Left lung (tissue), 14 donors: ENCODE measurements at places on chromosomes 16 and 17. TPM values are rescaled to one million over a fixed set of nuclear protein-coding genes. Genes with fewer than 3 reads are reported as not detected.

GRCh38 chr16:3145660-3146059 is 10.8 kb downstream of the ZNF213 start:
- DNase-seq, result peak; percentile 69

DNA sequence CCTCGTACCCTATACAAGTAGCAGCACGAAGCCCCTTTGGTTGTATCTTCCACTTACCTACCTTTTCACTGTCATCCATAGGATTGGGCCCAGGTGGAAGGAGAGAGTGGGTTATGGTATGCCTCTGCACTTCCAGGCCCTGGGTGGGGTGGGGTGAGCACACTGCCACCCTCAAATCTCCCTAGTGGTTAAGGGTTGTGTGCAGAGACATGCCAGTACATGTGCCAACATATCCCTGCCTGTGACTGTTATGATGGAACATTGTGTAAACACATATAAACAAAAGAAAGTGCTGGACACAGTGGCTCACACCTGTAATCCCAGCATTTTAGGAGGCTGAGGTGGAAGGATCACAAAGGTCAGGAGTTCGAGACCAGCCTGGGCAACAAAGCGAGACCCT is 11.1 kb downstream of the HROB start:
- DNase-seq, result no peak

DNA sequence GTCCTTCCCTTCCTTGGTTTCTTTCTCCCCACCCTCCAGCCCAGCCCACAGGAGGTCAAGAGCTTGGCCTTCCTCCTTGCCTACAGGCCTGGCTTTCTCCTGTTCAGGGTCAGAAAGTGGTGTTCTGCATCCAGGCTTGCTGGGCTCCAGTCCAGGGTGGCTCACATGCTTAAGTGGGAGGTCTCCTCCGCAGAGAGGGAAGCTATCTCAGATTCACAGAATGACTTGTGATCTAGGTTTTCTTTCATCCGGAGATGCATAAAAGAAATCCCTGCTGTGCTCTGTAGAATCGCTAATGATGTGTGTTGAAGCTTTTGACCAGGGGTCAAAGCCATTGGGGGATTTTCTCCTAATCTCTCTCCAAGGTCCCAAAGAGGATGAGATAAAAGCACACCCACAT is 382.3 kb upstream of the EEF2KMT start:
- no peak for DNase-seq

HOXB6 gene
- total RNA-seq, result 5.1 TPM

DNA sequence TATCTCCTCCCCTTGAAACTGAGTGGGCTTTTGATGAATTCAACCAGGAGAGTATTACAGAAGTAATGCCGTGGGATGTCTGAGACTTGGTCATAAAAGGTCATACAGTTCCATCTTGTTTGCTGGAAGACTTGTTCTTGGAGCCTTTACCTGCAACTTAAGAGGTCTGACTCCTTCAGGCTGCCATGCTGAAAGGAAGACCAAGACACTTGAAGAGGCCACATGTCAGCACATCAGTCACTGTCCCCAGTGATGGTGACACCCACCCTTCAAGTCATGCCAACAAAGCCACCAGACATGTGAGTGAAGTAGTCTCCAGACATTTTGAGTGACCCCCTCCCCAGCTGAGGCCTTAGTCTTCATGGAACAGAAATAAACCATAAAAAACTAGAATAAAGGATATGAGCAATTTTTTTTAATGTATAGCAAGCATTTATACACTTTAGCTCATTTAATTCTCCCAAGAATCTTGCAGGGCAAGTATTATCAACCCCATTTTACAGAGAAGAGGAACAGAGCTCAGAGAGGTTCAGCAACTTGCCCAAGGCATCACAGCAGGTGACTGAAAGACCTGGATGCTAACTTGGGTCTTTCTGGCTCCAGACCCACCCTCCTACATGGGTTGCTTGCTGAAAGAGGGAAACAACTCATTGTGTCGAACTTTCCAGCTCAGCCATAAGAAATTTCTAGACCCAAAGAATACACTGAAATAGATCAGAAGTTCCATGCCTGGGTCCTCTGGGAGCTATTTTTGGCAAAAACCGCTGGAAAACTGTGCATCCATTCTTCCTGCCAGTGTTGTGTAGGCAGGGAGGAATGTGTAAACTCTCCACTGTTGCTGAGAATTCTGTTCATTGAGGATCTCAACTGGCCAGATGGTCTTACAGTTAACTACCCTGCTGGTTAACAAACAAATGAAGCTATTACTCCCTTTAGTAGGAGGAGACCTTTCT is 38.1 kb downstream of the SOCS1 start:
- no peak for DNase-seq

ITGAX gene
- 71.5 TPM for total RNA-seq
